ENCODE measurements at places on chromosomes 7 and 10. TPM values are rescaled to one million over a fixed set of nuclear protein-coding genes. Genes with fewer than 3 reads are reported as not detected.

Gene DNAJB12
- total RNA-seq: 19.8 TPM

Gene NANOS1
- 0.12 TPM for total RNA-seq

Gene ECHS1
- 69.2 TPM for total RNA-seq

Gene TRPV6
- total RNA-seq: not detected

Gene FBXL13
- total RNA-seq: 1.6 TPM

Gene FANK1
- 13.9 TPM for total RNA-seq

Gene IL6
- total RNA-seq: 32.2 TPM

Gene SPDYE8
- not detected for total RNA-seq

Gene STOX1
- 0.12 TPM for total RNA-seq

Gene ITIH5
- total RNA-seq: 0.08 TPM

Gene CDNF
- 0.35 TPM for total RNA-seq

Gene SAMD9
- 12.1 TPM for total RNA-seq

Gene SLC13A1
- not detected for total RNA-seq

Gene PSAP
- total RNA-seq: 1,088 TPM

Gene KCP
- 0.94 TPM for total RNA-seq

Gene BCCIP
- 44.6 TPM for total RNA-seq

Gene FAM171A1
- 10.1 TPM for total RNA-seq

Gene RSU1
- total RNA-seq: 56.3 TPM

Gene FAM25A
- not detected for total RNA-seq

Gene TRIM8
- 38.3 TPM for total RNA-seq

Gene WEE2
- not detected for total RNA-seq

Gene CCDC7
- 8.7 TPM for total RNA-seq

Gene GARIN1A
- 0.53 TPM for total RNA-seq

Gene HIP1
- 3.7 TPM for total RNA-seq

Gene OR2A42
- not detected for total RNA-seq

Gene SPRN
- 0.12 TPM for total RNA-seq

Gene ZNF33A
- total RNA-seq: 6.9 TPM

Gene C10orf88
- 12.2 TPM for total RNA-seq

Gene ADAM12
- total RNA-seq: 56.4 TPM

Gene TTYH3
- total RNA-seq: 36.8 TPM

Gene SPDYE2
- total RNA-seq: 0.12 TPM

Gene H2BK1
- total RNA-seq: not detected

Gene TMEM273
- not detected for total RNA-seq

Gene NOS3
- 0.53 TPM for total RNA-seq

Gene OPALIN
- total RNA-seq: not detected

Gene SUGCT
- 55.2 TPM for total RNA-seq

Gene TMEM270
- total RNA-seq: not detected

Gene PIK3CG
- total RNA-seq: not detected

Gene GOLGA7B
- total RNA-seq: not detected

Gene AKR1C4
- not detected for total RNA-seq

Gene GPR22
- total RNA-seq: not detected

Gene TAS2R41
- total RNA-seq: not detected

Gene ITPRID1
- total RNA-seq: not detected

Gene ELN
- total RNA-seq: 385 TPM

Gene MSANTD7
- 11.7 TPM for total RNA-seq

Gene SLC18A3
- under 0.01 TPM for total RNA-seq

Gene HKDC1
- 0.35 TPM for total RNA-seq

Gene MARVELD1
- total RNA-seq: 15.4 TPM

Gene PPP1R3C
- 36.7 TPM for total RNA-seq

Gene SLC39A12
- total RNA-seq: not detected

Gene CYP2C18
- total RNA-seq: not detected

Gene RHEB
- 44.0 TPM for total RNA-seq

Gene NRCAM
- total RNA-seq: 1.1 TPM

Gene SBDS
- 90.3 TPM for total RNA-seq

Gene TUBB8
- not detected for total RNA-seq

Gene PTPRN2
- 3.0 TPM for total RNA-seq

All from smooth muscle cell of the coronary artery (primary cell).